ENCODE measurements at places on chromosomes 7 and 10. TPM values are rescaled to one million over a fixed set of nuclear protein-coding genes. Genes with fewer than 3 reads are reported as not detected.

DNA sequence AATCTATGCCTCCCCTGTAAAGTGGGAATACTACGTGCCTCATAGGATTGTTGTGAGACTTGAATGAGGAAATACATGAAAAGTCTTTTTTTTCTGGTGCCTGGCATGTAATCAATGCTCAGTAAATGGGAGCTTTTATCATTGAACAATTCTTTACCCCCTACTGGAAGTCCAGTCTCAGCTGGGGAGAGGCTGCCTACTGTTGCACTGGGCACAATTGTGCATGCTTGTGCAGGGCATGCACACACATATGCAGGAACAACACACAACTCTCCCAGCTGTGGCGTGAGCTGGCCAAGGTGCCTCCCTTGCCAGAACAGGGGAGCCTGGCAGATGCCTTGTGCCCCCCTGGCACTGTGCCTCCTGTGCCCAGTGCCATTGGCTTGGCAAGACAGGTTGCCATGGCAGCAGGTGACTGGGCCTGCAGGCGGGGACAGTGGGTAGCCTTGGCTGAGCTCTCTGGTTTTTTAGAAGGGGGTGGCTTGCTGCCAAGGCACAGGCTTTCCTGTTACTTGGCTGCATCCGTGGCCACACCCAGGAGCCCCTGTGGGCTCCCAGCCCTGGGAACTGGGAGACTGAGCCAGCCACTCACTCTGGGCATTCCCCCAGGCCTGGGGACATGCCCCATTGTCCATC, 16.1 kb upstream of the PALD1 start:
- DNase-seq = no peak

- no peak for DNase-seq
Measured at GRCh38 chr10:100282907-100283306, 3.6 kb downstream of the BLOC1S2 start.

DNA sequence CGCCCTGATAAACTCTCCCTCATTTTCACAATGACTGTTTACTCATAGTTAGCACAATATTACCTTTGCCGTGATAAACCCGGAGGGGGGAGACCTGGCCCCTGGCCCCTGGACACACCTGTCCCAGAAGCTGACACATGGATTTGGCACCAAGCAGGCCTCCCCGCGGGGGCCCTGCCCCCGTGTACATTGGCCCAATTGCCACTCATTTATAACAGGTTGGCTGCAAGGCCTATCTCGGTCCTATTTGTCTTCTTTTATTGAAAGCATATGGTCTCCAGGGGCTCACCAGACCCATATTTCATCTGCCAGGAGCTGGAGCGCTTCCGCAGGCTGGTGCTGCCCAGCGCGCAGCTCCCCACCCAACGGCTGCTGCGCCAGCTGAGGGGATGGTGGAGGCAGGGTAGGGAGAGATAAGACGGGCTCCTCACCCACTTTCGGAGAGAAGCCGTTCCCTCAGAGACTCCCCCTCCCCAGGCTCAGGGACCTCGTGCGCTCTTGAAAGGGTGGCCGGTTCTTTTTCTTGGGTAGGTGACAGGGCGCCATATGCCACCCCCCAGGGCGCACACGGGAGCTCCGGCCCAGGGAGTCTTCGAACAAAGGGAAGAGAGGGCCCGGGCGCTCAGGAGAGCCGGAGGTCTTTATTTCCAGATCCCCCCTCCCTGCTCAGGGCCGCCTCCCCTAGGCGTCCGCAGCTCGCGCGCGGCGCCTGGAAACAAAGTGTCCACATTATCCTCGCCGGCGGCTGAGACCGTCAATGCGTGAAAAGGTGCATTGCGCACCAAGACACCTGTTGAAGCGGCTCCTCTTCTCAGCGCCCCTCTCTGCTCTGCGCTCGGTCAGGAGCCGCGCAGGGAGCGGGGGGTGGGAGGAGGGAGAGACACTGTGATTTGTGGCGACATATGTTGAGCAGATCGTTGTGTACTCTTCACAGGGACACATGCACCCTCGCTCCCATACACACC, 4.3 kb upstream of the NEUROG3 start:
- DNase-seq = no peak

- DNase-seq = peak; percentile 92
Measured at GRCh38 chr10:88156341-88156740, 292.9 kb downstream of the PTEN start.

GRCh38 chr10:90798482-90798881, 59.4 kb downstream of the HTR7 start:
- DNase-seq = no peak

DNA sequence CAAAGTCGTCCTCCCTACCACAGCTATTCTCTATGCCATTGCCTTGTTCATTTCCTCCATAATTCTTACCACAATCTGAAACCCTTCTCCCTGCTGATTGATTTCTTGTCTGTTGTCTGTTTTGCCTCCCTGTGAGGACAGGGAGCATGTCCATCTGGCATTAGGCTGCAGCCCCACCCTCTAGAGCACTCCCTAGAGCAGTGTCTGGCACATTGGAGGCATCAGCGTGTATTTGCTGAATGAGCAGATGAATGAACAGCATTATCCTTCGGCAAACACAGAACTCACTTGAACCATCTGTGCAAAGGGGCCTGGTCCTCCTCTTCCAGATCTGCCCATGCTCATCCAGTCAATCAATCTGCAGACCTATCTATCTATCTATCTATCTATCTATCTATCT, 5.1 kb upstream of the DMBT1 start:
- no peak for DNase-seq

- DNase-seq = no peak
Measured at GRCh38 chr10:70618663-70619062, 16.1 kb upstream of the PRF1 start.

- DNase-seq = no peak
Measured at GRCh38 chr10:6386346-6386745, 183.6 kb downstream of the PFKFB3 start.

- DNase-seq = peak; percentile 91
Measured at GRCh38 chr10:110426294-110427181, 71.2 kb upstream of the DUSP5 start.

DNA sequence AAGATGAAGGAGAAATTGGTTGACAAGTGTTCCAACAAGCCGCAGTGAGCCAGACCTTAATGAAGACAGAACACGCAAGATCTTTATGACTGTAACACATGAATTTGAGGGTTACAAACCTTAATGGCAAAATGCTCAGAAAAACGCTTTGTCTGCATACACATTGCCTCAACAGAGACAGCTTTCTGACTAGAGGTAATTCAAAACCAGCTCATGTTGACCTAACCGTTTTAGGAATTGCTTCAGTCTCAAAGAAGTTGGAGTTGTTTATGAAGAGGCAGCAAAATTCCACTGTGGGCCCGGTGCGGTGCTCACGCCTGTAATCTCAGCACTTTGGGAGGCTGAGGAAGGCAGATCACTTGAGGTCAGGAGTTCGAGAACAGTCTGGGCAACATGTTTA, 2.2 kb upstream of the GTF2I start:
- peak; percentile 38 for DNase-seq

DNA sequence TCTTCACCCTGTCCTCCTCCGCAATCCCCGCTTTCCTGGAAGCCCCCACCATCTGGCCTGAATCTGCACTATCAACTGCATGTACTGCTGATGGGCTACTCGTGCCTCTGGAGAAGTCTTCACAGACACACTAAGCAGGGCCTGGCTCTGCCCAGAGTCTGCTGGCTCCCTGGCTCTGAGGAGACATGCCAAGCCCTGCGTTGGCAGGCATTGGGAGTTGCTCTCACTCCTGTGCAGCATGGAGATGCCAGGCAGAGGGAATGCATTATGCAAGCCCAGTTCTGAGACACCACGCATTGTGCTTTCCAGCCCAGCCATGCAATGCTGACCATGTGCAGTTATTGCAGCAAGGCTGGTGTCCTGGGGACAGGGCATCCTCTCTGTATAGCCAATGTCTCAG, 314.6 kb downstream of the CXCL12 start:
- no peak for DNase-seq

DNA sequence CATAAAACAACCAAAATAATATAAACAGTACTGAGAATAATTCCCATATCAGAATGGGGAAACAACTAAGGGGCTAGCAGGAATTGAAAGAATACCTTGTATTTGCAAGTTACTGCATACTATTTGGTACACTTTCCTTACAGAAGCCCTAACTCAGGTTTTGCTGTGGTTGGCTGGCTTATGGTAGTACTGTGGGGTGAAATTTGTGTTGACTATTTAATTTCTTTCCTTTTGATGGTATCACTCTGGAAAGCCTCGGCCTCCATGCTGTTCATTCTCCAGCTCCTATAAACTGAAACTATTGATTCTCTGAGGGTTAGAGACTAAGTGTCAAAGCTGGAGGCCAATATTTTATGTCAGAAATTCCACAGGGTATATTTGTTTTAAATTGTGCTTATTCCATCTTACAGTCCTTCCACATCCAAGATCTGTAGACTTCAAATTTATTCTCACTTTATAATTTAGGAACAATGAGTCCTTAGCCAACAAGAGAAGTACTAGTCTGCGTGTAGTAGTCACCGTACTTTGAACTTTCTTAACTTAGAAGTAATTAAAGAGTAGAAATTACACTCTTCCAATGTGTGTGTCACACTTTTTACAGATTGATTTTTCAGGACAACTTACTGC, 13.4 kb downstream of the SKIDA1 start:
- DNase-seq = no peak

DNA sequence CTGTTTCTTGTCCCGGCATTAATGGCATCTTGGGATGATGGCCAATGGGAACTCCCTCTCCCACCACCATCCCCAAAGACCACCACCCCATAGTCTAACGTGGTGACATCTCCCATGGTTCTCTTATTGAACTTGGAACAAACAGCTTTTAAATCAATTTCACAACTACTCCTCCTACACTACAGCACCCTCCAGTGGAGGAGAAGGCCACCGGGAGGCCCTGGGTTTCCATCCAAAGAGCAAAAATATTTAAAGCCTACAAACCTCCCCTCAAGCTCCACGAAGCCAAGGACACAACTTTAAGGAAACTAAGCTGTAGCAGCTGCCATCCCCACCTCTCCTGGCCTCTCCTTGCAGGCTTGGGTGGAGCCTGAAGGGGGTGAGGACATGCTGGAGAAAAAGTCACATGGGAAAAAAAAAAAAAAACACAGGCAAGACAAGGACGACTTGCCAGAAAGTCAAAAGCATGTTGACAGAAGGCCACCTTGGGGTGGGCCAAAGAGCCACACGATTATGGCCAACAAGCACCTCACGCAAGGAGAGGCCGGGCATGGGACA, 94.0 kb upstream of the LANCL2 start:
- DNase-seq = peak; percentile 26

GRCh38 chr7:17318146-17318545, 19.7 kb downstream of the AHR start:
- peak; percentile 87 for DNase-seq

DNA sequence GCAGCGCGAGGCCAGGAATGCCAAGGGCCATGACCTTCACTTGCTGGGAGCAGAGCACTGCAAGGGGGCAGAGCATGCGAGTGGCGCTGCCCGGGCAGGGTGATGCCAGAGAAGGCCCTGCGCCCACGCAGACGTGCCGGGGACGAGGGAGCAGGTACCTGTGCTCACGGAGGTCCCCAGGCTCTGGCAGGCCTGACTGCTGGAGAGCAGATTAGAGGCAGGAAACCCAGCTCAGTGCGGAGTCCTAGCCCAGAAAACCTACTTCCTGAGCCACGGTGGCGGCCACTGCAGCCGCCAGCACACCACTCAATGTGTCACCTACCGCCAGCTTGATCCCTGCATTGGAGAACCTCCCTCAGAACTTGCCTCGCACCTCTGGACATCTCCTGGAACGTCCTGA, 148.4 kb downstream of the MAD1L1 start:
- no peak for DNase-seq

GRCh38 chr7:16212610-16213009, 208.7 kb downstream of the CRPPA start:
- no peak for DNase-seq

DNA sequence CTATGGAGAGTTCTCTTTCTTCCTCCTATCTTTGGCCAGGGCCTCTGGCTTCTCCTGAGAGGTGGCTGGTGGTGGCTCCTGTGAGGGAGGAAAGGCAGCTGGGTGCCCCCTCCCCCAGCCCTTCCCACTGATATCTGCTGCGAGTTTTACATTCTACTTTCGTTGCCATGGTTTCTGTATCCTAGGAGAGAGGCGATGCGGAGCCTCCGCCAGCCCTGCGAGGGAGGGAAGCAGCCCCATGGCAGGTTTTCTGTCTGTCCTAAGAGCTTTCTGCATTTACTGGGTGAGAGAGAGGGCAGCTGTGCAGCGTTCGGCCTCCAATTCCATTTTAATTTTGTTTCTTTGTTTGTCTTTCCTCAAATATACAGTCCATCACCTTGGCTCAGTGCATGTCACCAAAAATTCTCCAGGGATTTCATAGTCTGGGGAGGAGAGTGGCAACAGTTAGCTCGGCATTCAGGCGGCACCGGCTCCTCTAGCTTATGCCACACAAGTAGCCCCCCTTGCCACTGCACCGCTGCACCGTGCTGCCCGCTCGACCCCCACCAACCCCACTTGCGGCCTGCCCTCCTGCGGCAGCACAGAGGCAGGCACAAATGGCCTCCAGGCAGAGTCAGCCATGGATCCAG, 20.4 kb downstream of the DNAJB12 start:
- peak; percentile 50 for DNase-seq

GRCh38 chr7:5216931-5217330, 26.9 kb downstream of the WIPI2 start:
- no peak for DNase-seq

The SPDYE1 gene
- not detected for total RNA-seq

The COL17A1 gene
- total RNA-seq = 0.83 TPM

The CALCR gene
- not detected for total RNA-seq

The PRF1 gene
- total RNA-seq = not detected

The KCND2 gene
- total RNA-seq = under 0.01 TPM

The TFR2 gene
- under 0.01 TPM for total RNA-seq

The MRLN gene
- not detected for total RNA-seq

The OPN1SW gene
- not detected for total RNA-seq

The PALD1 gene
- under 0.01 TPM for total RNA-seq

The NKX6-2 gene
- total RNA-seq = not detected

The GNGT1 gene
- total RNA-seq = not detected

The LRRC18 gene
- total RNA-seq = not detected

The NUPR2 gene
- not detected for total RNA-seq

Data from IMR-90 (cell line).